Ammon's horn (tissue), 1 donor: ENCODE measurements at places on chromosomes 3 and 15.

GRCh38 chr3:42526616-42527367, 24.3 kb downstream of the VIPR1 start:
- no peak for DNase-seq

- no peak for DNase-seq
Observed at GRCh38 chr3:115062412-115062956, 84.6 kb downstream of the ZBTB20 start.

- no peak for DNase-seq
Observed at GRCh38 chr15:72796210-72796514, 12.6 kb upstream of the ADPGK start.

DNA sequence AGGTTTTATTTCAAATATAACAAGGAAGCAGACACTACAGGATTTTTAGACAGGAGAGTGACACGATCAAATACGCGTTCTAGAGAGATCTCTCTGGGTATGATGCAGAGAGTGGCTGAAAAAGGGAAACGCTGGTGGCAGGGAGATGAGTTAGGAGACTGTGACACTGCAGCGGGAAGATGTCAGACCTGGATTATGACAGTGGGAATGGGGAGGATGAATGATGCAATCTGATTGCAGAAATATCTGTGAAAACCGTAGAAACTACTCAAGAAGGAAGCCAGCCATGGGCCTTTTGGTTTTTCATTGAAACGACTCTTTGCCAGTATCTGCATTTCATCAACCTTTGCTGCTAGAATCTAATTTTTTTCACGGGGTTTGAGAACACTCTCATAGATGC, 157.9 kb downstream of the FAM43A start:
- DNase-seq: no peak

GRCh38 chr3:102226463-102226862, 208.4 kb upstream of the ZPLD1 start:
- no peak for DNase-seq

DNA sequence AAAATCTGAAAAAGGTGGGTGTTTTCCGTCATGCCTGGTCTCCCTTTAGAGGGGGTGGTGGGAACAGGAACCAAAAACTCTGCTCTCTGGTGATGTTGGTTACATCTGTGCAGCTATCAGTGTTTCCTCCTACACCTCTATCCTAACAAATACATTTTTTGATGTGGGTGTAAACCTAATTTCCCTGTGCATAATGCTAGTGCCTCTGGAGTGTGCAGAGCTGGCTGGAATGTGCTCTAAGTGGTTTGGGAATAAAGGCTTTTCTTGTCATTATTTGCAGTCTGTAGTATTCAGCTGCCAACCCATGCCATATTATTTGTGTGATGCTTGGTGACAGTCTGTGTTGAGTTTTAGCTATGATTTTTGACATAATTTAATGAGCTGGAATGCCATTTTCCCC, 547.6 kb downstream of the NLGN1 start:
- peak; percentile 13 for DNase-seq

GRCh38 chr3:123400169-123400568, 48.7 kb downstream of the ADCY5 start:
- no peak for DNase-seq

- DNase-seq: peak; percentile 59
Observed at GRCh38 chr3:183073839-183074238, 25.5 kb downstream of the MCCC1 start.

GRCh38 chr3:63343674-63344073, 65.6 kb downstream of the SYNPR start:
- DNase-seq: peak; percentile 69

GRCh38 chr3:60954048-60954447, 297.2 kb downstream of the FHIT start:
- no peak for DNase-seq

DNA sequence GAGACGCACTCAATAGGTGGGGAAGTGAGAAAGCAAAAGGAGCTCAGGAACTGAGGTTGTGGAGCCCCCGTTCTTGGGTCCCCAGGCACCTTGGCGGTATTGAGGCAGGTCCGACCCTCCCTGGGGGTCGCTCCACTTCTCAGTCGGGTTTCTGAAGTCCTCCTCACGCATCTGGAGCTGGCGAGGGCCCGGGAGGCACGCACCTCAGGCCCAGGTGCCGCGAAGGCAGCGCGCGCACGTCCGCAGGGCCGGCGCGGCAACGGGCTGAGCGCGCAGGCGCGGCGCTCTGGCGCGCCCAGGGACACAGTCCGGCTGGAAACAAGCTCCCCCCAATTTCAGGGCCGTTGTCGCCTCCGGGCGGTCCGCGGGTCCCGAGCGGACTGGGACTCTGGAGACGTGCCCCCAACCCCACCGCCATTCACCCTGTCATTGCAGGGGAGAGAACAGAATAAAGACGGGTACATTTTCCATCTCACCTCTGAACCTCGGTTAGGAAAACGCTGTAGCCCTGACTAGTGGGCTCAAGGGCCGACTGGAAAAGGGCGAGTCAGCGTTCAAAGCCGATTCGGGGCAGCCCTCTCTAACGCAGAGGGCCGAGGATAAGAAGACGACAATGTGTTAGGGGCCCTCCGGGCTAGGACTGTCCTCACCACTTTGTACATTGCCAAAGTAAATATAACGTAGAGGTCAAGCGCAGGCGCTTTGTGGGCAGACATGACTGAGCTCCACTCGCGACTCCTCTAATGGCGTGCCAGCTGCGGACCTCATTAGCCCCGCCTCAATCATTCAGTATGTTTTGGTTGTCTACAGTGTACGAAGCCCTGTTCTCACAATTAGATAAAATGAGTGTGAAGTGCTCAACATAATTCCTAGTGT, at the start of gene ZNF770:
ZNF770 (minus strand) TSS at position 261 of the 876 bp plus-strand sequence. CDS start 4,853 bp downstream, outside the sequence.
- DNase-seq: peak; percentile 80
